Right ventricle myocardium inferior (tissue), 1 donor: ENCODE measurements at places on chromosomes 16 and 17. TPM values are rescaled to one million over a fixed set of nuclear protein-coding genes. Genes with fewer than 3 reads are reported as not detected.
A peak's percentile ranks its signal among the peaks of the same experiment; 100 is the strongest.

FOXO3B gene
- total RNA-seq: 1.2 TPM

SERPINF2 gene
- 0.73 TPM for total RNA-seq

- no peak for DNase-seq
These were observed 138.8 kb downstream of the CCDC182 start for GRCh38 chr17:57606111-57606875.

- DNase-seq: no peak
These were observed 328.6 kb upstream of the PMFBP1 start for GRCh38 chr16:72500545-72500944.

GRCh38 chr17:20232611-20233010 lies 223.5 kb downstream of the SPECC1 start:
- no peak for DNase-seq

DNA sequence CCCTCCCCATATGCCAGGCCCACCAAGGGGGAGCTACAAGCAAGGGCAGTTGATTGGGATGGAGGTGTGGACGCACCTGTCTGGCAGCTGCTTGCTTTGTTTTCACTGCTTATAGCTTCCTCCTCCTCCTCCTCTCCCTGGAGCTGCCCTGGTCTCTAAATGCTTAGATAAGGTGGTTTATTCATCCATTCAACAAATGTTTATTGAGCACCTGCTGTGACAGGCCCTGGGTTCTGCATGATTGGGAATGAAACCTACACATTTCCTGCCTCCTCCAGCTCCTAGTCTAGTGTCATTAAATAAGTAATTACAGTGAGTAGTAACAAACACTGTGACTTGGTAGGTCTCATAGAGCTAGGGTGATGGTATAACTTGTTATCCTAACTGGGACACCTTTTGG lies 17.4 kb upstream of the MAP3K14 start:
- DNase-seq: no peak

DNA sequence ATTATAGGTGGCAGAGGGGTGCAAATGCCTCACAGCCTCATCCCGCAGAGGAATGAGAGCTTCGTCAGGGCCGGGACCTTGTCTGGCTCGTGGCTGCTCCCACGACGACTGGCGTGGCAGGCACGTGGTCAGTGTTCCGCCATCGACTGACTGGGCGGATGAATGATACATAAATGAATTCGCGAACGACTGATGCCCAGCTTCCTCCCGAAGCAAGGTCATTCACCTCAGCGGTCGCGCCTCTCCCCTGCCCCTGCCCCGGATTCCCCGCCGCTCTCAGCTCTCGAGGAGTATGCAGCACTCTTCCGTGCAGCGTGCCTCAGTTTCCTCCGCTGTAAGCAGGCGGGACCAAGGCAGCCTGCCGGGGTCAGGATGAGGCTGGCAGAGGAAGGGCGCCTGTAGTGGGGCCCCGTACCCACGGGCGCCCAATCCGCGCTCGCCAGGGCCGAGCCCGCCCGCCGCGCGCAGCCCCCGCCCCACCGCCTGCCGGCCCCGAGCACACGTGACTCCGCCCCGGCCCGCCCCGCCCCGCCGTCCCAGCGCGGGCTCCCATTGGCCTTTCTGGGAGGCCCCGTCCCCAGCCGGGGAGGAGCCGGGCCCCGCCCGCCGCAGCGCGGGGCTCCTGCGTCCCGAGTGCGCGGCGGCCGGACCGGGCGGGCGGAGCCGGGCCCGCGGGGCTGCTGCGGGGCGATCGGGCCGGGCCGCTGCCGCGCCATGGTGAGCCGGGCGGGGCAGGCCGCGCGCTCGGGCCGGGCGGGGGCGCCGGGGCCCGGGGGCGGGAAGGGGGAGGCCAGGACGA lies at the start of gene SNN:
Gene SNN, plus strand, starts transcription at position 632 of the 799 bp plus-strand sequence. CDS start 7,605 bp downstream, outside the sequence.
- DNase-seq: peak; percentile 95

GRCh38 chr17:76772842-76773525 lies 35.1 kb downstream of the MFSD11 start:
- DNase-seq: no peak

GRCh38 chr17:11094331-11094730 lies 146.7 kb upstream of the SHISA6 start:
- DNase-seq: no peak
